Karpas-422 (cell line): ENCODE measurements at places on chromosomes 12 and 14.

DNA sequence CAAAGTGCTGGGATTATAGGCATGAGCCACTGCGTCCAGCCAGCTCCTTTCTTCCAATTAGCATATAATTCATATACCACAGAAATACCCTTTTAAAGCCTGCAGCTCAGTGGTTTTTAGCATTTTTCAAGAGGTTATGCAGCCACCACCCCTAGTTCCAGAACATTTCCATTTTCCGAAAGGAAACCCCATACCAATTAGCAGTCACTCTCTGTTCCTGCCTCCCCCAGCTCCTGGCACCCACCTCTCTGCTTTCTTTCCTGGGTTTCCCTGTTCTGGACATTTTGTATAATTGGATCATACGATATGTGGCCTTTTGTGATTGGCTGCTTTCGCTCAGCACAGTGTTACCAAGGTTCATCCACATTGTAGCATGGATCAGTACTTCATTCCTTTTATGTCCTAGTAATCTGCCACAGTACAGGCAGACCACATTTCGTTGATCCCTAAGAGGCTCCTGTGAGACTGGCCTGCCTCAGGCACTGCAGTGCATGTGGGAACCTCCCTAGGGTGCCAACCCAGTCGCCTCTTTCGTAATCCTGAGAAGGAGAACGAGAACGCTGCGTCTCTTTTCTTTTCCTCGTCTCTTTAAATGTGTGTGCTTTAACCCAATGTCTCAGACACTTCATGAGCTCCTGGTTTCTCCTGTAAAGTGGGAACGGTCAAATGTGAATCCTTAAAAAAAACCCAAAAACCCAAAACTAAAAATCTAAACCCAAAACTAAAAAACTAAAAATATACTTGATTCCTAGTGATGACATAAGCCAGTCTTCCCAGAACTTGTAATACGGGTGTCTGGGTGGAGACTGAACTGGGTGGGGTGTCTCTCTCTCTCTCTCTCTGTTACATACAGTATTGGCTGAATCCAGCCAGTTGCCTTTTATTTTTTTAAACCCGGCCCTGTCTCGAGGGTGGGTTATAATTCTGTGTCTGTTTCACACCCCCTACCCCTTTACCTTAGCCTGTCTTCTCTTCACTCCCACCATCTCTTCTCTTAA lies 14.7 kb downstream of the AACS start:
- DNase-seq = no peak

DNA sequence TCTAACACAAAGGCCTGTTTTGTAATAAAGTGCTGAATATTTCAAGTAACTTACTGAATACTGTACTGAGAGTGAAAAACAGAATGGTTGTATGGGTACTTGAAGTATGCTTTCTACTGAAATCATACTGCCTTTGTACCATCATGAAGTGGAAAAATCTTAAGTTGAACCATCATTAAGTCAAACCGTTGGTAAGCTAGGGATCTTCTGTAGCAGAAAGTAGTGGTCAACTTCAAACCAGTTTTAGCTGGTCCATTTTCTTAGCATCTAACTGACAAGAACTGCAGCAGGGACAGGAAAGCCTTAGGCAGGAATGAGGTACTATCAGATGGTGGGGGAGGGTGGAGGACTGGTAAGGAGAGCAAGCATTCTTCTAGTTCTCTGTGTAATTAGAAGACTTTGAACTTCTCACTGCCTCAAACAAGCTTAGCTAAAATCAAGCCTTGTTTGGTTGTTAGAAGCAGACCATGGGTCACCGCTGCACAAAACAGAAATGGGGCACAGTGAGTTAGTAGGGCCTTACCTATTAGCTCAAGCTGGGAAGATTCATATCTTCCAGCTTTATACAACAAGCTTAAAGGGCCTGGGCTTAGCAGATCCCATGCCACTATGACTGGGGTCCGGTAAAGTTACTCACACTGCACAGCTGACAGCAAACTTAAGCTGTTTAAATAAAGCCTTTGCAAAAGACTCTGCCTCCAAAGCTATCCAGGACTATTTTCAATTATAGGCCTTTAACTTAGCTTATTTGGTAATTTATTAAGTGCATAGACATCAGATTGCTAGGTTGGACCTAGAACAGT lies 73.8 kb downstream of the ACADS start:
- DNase-seq = peak; percentile 49

DNA sequence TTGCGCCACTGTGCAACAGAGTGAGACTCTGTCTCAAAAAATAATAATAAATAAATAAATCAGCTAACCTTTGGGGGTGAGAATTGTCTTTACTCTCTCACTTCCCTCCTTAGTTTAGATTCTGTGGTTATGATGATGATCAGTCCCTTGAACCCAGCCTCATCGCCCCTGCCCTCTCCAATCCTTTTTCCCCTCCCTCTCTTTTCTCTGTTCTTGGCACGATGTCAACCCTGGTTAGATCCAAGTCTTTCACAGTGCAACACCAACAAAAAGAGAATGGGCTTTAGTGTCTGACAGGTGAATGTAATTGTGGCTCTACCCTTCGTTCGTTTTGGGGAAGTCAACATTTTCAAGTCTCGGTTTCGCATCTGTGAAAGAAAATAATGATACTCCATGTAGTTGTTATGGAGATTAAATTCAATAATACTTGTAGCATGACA lies 59.0 kb downstream of the NTN4 start:
- DNase-seq = peak; percentile 51

GRCh38 chr12:69243099-69244084 lies 4.0 kb downstream of the CPSF6 start:
- no peak for DNase-seq
